ENCODE measurements at places on chromosomes 16 and 17.

DNA sequence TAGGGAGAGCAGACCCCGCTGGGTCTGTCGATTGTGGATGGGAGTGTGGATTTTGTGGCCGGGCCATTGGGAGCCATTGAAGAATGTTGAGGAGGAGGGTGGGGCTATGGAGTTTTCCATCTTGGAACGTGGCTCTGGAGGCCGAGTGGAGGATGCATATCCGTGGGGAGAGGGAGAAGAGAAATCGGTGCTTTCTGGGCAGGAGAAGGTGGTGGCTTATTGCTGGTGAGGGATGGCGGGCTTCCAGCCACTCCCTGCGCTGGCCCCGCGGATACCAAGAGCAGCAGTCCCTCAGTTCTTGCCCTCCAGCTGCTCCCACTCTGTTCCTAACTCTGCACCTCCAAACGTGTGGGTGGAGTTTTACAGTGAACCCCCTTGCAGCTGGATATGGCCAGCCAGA, 162.4 kb downstream of the CMIP start:
- DNase-seq: no peak

DNA sequence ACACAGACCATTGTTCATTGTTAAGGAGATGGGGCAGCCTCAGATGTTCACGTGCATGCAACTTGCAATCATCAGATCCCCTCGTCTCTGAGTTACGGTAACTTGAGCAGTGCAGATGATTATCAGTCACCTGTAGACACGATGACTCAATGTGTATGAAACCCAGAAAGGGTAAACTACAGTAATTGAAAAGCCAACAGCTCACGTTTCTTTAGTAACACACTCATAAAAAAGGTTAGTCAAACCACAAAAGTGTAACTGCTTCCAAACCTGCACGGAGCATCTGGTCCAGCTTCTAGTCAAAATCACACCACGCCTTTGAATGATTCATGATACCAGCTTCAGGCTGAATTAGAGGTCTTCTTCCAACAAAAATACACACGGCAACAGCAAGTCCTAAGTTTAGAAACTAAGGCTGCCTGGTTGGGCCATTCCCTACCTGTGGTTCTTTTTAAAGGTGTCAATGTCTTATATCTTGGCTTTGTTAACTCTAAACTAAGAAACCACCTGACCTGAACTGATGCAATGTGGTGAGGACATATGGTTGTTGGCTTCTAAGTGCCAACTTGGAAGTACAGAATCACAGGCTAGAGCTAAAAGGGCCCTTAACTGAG, 32.3 kb downstream of the GRB7 start:
- no peak for DNase-seq

GRCh38 chr17:63423963-63424362, 22.1 kb downstream of the CYB561 start:
- DNase-seq: no peak

- no peak for DNase-seq
Observed at GRCh38 chr16:31271621-31272190, 11.9 kb downstream of the ITGAM start.

DNA sequence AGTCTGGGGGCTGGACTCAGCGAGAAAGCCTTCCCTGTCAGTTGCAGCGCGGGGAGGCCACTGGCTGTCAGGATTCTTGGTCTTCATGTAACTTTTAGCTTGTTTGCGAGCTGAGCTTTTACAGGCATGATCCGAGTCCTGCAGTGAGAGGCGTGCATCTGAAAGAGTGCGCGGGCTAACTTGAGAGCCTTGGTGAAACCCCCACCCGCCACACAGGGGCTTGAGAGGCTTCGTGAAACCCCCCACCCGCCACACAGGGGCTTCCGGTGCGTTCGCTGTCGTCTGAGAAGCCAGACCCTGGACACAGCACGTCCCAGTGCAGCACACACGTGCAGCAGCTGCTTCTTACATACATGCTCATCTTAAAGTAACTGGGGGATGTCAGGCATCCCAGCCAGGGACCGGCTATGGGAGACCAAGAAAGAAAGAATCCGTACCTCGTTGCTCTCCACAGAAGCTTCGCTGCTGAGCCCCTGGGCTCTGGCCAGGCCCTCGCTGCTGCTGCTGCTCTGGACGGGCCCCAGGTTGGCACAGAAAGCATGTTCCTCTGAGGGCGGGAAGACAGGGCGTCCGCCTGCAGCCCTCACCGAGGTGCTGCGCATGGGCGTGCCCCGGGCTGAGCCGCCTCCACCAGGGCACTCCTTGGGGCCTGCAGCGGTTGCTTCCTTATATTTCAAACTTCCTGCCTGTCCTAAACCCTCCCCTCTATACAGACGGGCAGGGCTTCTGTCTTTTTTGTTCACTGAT, 7.8 kb downstream of the NUDT16L1 start:
- DNase-seq: no peak

DNA sequence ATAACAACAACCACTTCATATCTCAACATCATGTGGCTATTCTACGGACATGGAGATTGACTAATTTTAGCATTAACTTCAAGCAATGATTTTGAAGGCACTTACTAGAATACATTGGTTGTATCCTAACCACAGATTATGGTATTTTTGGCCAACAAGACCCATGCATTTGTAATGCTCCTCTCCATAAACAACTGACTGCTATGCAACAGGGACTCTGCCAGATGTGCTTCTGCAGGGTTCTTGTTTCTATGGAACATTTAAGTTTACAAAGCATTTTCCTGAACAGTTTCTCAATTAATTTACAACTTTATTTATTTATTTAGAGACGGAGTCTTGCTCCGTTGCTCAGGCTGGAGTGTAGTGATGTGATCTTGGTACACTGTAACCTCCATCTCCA, 178.0 kb downstream of the PARN start:
- DNase-seq: no peak

DNA sequence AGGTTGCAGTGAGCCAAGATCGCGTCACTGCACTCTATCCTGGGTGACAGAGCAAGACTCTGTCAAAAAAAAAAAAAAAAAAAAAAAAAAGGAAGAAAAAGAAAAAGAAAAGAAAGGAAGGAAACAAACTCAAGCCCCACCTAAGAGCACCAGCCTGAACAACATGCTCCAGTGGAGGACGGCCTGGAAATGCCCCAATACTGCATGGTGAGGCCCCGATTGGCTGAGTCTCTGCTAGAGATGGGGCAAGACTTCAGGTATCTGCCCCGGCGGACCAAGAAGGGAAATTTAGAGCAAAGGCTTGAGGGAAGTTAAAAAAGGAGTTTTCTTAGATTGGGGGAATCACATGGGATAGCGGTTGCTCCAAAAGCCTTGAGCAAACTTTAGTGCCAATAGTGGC, 10.4 kb upstream of the ZNF652 start:
- DNase-seq: no peak

GRCh38 chr17:55427587-55427882, 5.9 kb upstream of the MMD start:
- DNase-seq: no peak

DNA sequence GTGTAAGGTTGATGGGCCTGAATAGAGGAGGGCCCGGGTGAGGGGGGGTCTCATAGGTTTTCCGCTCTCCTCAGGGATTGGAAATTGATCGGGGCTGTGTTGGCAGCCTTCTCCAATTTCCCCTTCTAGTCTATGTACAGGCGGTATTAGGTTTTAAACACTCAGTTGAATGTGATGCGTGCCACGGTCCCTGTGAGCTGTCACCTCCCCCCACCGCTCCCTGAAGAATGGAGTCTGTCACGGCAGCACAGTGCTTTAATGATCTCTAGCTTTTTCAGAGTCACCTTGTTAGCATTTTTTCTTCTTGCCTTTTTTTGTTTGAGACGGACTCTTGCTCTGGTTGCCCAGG, 800 bp downstream of the COX4I1 start:
- no peak for DNase-seq

DNA sequence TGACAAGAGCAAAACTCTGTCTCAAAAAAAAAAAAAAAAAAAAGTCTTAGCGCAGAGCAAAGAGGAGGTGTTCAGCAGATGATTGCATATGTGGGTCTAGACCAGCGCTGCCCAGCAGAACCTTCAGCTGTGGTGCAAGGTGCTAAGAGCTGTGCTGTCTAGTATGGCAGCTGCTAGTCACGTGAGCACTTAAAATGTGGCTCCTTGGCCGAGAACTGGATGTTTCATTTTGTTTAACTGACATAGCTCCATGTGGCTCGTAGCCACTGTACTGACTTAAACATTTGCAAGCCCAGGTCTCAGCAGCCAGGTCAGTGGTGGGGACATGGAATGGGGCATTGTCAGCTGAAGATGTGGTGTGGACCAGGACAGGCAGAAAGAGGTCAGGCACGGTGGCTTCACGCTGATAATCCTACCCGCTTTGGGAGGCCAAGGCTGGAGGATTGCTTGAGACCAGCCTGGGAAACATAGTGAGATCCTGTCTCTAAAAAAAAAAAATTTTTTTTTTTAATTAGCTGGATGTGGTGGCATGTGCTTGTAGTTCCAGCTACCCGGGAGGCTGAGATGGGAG, 9.2 kb downstream of the C1QTNF1 start:
- no peak for DNase-seq

- no peak for DNase-seq
Observed at GRCh38 chr16:12903407-12904328, 2.3 kb downstream of the SHISA9 start.

GRCh38 chr17:49730078-49730784, 22.5 kb upstream of the SLC35B1 start:
- DNase-seq: no peak

- DNase-seq: no peak
Observed at GRCh38 chr16:56399486-56399885, 25.9 kb downstream of the AMFR start.

- DNase-seq: no peak
Observed at GRCh38 chr17:61294777-61295176, 104.9 kb upstream of the TBX2 start.

GRCh38 chr17:59804901-59805465, 87.8 kb downstream of the TUBD1 start:
- DNase-seq: peak; percentile 90

DNA sequence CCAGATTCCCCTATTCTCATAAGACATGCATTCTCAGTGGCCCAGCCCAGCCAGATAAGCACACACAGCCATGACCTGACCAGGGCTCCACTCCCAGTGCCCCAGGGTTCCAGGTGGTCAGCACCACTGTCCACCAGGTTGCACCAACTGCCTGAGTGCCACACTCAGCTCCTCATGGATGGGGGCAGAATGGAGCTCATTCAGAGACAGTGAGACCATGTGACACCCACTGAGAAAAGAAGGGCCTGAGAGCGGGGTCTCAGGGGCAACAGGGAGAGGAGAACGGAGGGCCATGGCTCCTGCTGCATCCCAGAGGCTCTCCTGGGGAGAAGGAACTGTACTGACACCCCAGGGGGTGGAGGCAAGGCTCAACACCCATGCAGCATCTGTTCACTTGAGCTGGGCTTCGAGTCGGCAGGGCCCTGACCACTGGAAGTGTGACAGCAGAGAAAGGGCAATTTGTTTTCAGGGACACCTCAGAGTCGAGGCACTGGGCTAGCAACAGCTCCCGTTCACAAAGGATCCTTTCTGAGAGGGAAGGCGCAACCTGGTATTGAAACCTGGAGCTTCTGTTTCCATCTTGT, 18.7 kb upstream of the SLC38A8 start:
- DNase-seq: no peak

- DNase-seq: peak; percentile 77
Observed at GRCh38 chr16:66746682-66747081, 4.7 kb downstream of the DYNC1LI2 start.

- no peak for DNase-seq
Observed at GRCh38 chr17:73757420-73757819, 113.2 kb upstream of the SDK2 start.

- no peak for DNase-seq
Observed at GRCh38 chr17:80303824-80304223, 43.2 kb downstream of the RNF213 start.

DNA sequence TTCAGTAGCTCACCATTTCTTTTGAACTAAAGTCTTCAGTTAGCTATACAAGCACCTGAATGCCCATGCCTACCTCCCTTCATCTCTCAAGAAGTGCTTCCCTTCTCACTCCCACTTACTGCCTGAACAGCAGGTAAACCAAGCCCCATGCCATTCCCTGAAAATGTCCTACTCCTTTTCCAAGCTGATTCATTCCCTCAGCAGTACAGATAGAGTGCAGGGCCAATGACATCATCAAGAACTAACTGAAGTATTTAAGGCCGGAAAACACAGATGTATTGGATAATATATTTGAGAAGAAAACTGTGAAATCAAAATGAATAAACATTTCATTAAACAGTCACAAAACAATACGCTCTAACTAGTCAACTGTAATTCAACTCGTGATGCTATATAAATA, 478.8 kb upstream of the CDH11 start:
- no peak for DNase-seq

- DNase-seq: peak; percentile 62
Observed at GRCh38 chr17:77320044-77320440, 179.3 kb downstream of the SEC14L1 start.

- no peak for DNase-seq
Observed at GRCh38 chr17:76145231-76146052, 4.4 kb upstream of the FOXJ1 start.

DNA sequence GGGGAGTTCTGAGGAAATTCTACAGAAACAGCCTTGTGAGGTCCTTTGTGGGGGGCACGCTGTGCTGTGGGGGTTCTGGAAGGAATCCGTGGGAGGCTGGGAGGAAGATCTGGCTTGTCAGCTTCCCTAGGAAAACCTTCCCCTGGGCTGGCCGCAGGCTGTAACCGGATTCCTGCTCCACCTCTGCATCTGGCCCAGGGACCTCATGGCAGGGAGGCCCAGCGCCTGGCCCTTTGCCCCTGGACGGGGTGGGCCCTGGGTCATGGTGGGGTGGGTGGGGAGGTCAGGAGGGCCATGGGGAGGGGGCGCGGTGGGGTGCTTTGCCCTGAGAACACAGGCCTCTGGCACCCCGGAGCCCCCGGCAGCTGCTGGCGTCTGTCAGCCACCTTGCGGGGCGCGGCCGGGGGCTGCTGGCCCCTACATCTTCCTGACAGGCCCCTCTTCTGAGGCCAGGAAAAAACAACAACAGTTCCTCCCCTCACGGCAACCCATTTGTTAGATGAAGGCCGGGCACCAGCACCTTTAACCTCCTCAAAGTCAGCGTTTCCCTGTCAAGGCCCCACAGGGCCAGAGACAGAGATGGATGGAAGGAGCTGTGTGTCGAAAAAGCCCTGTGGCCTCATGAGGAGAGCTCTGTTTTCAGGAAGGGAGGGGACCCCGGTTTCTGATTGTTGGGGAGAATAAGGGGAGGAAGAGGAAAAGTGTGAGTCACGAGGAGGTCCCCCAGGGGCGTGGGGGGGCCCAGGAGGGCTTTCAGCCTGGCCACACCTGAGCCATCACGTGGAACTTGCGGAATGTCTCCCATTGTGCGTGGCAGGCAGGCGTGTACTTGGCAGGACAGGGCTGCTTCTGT, 3.6 kb upstream of the MEOX1 start:
- DNase-seq: no peak

DNA sequence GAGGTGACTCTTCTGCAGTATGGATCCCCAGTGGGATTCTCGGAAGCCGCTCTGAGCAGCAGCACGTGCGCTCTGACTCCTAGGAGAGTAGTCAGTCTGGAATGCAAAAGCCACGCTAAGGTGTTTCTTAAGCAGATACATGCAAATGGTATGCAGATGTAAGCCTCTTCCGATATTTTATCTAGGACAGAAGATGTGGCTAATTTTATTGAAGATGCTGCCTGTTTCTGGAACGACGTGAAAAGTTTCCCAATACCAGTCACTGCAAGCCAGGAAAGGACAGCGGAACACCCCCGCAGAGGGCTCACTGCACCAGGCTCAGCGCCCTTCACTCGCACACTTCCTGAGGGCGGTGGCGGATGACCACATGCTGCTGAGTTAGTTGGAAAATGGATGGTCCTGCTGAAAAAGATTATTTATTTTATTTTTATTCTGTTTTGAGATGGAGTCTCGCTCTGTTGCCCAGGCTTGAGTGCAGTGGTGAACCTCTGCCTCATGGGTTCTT, 10.1 kb downstream of the FADS6 start:
- DNase-seq: peak; percentile 75
